Activated CD4-positive, alpha-beta T cell treated with anti-CD3 and anti-CD28 coated beads, Interleukin-10, Interleukin-2, amounts not matched to agents 100 ng/mL and 50 ng/mL, durations not matched to agents 16 hours and 8 hours (primary cell): ENCODE measurements at places on chromosomes 4 and X.

- no peak for DNase-seq
Measured at GRCh38 chr4:182240161-182241130, 2.8 kb upstream of the TENM3 start.

DNA sequence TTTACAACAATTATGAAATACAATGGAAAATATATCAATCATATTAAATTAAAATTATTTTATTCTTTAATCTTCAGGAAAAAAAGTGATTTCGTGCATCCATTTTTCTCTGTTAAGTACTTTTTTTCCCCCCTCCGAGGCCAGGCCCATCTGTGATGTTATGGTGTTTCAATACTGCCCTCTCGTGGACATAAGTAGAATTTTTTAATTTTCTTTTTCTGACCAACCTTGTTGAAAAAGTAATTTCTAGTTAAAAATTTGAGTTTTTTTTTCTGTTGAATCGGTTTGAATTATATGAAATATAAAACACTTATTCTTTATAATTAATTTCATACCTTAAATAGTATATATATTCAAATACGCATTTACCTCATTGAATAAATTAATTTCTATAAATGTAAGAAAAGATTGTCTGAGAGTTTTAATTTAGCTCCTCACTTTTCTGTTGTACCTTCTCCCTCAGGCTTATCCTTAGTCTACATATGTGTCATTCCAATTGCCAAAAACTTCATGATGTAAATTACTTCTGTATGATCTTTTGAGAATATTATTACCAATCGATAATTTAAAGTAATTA, 175.8 kb upstream of the TECRL start:
- DNase-seq: peak; percentile 32

GRCh38 chr4:42331914-42332368, 65.3 kb upstream of the SHISA3 start:
- DNase-seq: no peak

- no peak for DNase-seq
Measured at GRCh38 chrX:32893751-32894150, 317.6 kb downstream of the DMD start.

- DNase-seq: no peak
Measured at GRCh38 chrX:28880136-28880535, 292.9 kb downstream of the IL1RAPL1 start.

DNA sequence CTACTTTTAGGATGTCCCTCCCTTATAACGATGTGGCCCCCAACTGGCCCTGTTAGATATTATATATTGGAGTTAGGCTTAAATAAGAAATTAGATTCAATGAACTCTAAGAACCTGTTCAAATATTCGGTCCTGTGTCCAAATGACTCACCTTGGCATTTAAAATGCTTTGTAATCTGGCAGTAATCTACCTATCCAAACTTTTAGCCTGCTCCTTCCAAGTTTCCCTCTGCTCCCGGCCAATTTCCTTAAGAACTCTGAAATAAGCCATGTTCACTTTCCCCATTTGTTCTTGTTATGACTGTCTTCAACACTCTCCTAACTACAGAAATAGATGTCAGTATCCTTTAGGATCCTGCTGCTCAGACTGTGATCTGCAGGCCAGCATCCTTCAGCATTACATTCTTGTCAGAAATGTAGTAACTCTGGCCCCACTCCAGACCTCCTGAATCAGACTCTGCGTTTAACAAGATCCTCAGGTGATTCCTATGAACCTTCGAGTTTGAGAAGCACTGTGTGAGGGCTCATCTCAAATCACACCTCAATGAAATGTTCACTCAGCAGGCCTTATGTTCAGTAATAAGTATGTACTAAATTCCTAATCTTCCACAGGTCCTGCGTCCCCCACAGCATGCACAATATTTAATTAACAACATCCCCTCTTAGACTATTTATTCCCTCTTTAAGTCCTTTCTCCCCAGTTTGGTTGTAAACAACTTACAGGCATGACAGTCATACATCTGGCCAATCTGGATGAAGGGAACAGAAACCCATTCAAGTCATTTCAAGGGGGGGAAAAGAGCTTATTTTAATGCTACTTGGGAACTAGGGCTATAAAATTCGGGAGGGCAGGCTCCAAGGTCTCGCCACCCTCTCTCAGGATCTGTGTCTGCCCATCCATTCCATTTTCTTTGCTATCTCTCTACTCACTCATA, 3.0 kb downstream of the ATP8A1 start:
- no peak for DNase-seq

- DNase-seq: peak; percentile 66
Measured at GRCh38 chrX:13487731-13488505, 81.5 kb upstream of the EGFL6 start.

- DNase-seq: no peak
Measured at GRCh38 chr4:112214390-112215264, 17.0 kb upstream of the AP1AR start.

DNA sequence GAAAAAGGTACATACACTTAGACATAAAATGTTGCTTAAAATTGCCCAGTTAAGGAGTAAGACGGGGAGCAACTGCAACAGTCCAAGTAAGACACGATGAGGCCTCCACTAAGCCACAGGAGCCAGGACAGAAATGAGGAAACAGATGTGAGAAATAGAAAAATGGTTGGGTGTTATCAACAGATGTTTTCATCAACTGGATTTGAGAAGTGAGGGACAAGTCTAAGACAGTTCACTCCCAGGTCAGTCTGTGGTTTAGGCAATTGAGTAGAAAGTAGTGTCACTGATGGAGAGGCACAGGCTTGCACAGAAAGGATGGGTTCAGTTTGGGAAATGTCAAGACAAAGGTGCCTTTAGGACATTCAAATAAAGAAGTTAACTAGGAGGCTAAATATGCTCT, 23.5 kb upstream of the PHF8 start:
- no peak for DNase-seq

GRCh38 chr4:158644356-158644755, 27.3 kb downstream of the C4orf46 start:
- no peak for DNase-seq

DNA sequence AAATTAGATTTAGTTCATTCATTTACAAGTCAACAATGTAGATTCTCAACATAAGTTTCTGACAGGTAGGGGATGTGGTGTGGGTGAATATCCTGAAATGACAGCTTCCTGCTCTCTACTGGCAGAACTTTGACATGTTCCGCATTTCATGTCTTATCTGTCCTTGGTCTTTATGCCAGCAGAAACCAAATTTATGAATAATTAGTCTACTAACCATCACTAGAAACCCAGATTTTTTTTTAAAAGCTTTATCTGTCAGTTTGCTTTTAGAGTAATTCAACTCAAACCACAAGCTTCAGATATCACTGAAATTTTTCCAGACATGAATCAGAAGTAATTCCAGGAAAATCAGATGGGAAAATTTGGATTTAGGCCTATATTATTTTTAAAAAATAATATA, 17.9 kb downstream of the COQ2 start:
- peak; percentile 82 for DNase-seq

- DNase-seq: no peak
Measured at GRCh38 chrX:110472265-110472664, 113.6 kb downstream of the RTL9 start.

DNA sequence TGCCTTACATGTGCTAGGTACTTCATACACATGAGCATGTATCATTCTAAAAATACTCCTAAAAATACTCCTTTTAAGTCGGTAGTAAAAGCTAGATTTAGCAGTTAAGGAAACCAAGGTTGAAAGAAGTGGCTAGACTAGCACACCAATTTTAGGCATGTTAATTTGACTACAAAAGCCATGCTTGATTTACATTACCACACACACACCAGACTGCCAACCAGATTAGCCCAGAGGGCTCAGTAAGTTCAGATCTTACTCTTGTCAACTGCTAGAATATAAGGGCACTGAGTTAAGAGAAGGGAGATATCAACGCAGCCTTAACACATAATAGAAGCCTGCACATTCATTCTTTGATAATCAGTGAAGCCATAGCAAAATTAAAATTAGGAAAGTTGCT, 117.9 kb downstream of the MID1IP1 start:
- DNase-seq: no peak

- DNase-seq: no peak
Measured at GRCh38 chrX:129496625-129497024, 26.7 kb downstream of the SMARCA1 start.

DNA sequence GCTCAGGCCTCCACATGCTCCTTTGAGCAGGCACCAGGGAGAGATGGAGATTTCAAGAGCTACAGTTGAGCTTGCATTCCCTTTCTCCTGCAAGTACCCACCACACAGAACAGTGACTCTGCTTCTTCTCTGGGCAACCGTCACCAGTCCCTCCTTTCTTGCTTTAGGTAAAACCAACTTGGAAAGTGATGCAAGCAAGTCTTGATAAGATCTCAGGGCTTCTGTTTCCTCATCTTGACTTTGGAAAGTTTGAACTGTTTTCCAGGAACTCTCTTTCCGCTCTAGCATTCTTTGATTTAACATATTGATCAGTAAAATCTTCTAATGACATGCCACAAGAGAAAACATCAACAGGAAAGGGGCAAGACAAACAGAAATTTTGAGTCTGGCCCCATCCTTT, 73.7 kb downstream of the USP46 start:
- no peak for DNase-seq

DNA sequence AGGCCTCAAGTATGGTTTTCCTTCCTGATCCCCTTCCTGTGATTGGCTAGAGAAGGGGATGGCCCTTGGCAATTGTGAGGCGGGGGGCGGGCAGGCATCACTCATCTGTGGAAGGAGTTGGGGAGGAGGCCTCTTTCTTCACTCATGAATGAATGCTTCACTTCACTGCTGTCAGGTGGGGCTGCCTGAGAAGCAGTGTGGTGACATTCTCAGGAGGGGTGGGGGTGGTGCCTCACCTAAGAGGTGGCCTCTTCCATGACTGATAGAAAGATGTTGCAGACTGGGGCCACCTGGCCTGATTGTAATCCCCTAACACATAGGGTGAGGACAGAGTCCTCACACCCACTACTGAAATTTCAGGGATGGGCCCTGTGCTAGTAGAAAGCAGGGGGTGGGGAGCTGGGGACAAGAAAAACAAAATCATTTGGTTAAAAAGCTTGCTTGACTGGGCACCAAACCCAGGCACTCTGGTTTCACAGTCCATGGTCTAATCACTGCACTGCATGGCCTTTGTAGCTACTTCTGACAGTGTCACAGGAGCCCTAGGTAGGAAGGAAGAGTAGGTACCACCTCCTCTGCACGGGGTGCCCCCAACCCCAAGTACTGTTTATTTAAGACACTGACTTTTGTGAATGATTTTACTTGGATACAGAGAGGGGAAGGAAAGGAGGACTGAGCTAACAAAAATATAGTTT, 5.6 kb upstream of the HOPX start:
- DNase-seq: no peak

DNA sequence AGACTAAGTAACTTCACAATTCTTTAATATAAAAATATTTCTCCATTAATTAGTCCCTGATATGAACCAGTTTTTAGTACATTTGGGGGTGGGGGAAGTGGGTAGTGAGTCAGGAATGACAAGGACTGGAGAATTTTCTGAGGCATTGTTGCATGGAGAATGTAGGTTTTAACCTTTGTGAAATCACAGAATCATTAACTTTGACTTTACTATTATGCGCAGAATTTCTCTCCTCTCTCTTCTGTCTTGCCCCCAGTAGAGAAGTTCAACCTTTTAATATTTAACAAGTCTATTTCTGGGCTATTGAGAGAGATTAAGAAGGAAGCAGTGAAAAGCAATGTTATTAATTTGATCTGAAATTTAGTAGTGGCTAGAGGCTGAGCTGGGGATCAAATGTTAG, 597.0 kb downstream of the PCDH18 start:
- no peak for DNase-seq

DNA sequence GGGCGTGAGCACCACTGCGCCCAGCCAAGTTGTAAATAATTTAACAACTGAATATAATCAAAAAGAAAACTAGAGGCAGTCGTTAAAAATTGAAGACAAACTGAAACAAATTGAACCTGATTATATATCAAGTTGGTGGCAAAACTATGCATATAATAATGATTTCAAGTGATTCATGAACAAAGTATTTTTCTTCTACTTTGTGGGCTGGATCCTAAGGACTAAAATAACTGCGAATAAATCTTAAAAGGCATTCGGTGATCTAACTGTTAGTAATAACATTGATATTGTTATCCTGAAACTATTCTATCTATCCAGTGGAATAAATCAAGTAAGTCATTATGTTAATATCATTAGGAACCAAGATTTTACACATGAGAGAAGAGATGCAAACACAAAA, 21.2 kb upstream of the USP9X start:
- DNase-seq: no peak

DNA sequence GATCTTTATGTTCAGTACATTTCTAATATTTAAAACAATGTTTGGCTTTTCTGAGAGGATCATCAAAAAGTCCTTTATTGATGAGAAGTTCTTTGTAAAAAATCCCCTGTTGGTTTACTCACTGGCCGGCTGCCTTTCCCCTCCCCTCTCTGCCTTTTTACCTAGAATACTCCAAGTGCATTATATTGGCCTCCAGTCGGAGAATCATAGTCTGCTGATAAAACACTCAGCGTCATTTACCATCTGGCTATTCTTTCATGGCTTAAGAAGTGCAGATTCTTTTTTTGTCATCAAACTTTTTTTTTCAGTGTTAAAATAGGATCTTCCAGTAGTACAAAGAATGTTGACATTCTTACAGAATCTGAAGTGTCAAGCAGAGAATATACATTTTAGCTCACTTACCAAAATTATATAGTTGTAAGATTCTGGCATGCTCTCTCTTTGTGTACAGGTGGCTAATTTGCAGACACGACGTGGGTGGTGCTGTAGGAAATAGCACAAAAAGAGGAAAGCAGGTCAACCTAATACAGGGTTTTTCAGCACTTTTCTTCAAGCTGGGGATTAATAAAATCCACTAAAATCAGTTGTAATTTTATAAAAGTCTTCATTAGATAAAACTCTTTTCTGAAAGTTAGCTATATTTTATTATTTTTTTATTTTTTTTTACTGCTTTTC, 731.8 kb downstream of the KCTD8 start:
- no peak for DNase-seq

DNA sequence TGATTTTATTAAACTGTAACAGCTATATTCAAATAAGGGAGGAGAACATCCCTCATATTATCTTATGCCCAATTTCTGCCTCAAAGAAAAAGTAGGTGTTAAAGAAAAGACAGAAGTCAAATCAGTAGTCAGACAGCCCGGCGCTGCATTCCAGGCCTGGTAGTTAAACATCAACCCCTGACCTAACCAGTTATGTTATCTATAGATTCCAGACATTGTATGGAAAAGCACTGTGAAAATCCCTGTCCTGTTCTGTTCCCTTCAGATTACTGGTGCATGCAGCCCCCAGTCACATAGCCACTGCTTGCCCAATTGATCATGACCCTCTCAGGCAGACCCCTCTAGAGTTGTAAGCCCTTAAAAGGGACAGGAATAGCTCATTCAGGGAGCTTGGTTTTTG, 269.9 kb upstream of the GALNT7 start:
- DNase-seq: no peak
